ENCODE measurements at places on chromosomes 5 and 9.

DNA sequence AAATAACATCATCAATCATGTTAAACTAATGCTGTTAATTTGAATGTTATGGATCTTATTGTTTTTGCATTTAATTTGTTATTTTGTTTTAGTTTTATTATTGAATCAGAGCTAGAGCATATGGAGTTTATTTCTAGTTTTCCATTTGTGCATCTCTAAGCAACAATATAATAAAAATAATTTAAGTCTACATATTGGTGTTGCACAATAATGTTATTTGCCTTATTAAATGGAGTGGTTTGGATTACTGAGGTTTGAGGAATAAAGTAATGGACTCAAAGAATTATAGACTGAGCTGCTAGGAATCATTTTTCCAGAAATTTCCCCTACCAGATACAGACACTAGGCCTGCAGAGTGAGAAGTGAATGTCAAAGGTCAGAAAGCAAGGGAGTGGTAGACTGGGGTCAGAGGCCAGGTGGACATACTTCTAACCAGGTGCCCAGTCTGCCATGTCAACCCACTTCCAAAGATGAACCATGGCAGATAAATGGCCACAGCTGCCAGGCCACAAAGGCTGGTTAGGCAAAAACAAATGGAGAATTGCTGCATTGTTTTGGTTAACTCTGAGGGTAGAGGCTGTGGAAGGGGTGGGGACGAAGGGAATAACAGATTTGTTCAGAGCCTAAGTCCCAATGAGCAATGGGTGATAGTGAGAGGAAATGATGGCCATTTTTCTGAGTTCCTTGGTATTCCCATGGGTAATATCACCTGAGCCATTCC is 113.1 kb downstream of the FBXL7 start:
- no peak for DNase-seq

DNA sequence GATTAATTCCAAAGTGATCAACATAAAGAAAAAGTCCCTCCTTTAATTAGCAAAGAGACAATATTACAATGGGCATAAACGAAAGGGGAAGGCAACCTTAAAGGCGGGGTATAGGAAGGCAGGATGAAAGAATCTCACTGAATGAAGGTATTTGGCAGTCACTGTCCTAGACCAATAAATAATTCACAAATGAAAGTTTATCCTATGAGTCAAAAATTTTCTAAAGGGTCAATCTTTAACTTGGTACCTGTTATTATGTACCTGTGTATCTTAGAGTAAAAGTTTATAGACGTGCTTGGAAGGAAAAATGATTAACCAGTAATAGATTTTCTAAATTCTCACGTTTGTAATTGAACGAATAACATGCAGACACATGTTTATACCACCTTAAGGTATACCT is 945.8 kb upstream of the DMAC1 start:
- DNase-seq, result no peak

GRCh38 chr9:9560382-9561035 is 1052.3 kb downstream of the PTPRD start:
- no peak for DNase-seq

GRCh38 chr9:108783326-108783725 is 72.5 kb downstream of the ACTL7B start:
- DNase-seq, result no peak

DNA sequence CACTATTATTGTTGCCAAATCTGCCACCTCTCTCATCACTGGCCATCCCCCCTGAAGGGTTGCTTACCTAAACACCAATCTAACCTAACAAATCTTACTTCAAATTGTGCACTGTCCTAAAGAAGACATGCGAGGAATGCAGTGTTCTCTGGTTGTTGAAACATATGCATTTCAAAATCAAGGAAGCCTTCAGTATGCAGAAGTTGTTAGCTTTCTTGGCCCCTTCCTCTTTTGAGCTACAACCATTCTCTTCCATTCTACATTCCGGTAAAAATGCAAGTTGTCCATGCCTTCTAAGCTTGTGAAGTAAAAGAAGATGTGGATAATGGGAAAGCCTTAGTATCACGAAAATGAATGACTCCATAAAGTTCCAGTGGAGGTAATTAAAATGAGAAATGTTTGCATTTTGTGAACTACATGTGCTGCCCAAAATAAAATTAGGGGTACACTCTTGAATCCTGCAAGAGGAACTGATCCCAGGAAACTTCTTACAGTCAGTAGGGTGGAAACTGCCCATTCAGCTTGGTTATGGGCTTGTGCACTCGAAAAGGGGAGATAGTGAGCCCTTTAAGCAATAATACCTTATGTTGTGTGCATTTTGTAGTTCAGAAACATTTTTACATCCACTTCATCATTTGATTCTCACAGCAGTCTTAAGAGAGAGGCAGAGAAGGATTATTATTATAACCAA is 77.6 kb upstream of the ADRB2 start:
- DNase-seq, result no peak

- DNase-seq, result no peak
These were observed 56.9 kb downstream of the PAM start for GRCh38 chr5:102811972-102812371.

GRCh38 chr9:90803860-90804593 is 2.4 kb downstream of the SYK start:
- DNase-seq, result no peak

DNA sequence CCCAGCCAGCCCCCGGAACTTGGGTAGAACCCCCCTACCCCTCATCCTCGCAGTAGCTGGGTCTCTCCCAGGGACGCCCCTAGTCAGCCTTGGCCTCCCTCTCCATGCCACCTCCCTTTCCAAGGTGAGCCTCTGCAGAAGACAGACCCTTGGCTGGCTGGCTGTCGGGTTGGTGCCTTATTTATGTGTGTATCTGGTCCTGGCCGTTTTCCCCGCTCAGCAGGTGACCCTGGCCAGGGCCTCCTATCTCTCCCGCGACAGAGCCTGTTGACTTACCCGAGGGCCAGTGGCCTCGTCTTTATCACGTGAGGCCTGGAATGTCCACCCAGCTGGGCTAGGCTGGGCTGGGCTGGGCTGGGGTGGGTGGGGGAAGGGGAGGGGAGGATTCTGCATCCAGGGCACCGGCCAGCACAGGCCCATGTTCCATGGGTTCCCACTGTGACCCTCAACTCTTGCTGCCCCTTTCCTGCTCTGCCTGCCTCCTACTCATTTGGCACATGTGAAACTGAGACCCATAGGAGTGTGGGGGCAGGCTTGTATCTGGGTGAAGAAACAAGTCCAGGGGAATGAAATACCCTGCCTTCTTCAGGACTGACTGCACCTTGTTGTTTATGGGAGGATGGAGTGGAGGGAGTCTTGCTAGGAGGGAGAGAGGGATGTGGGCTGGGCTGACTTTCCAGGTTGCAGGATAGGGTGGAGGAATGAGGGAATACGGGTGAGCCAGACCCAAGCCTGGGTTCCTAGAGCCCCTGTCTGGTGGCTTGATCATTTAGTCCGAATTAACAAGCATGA is 3.1 kb downstream of the CXXC5 start:
- DNase-seq, result no peak

GRCh38 chr5:112049738-112050137 is 292.7 kb upstream of the NREP start:
- no peak for DNase-seq

DNA sequence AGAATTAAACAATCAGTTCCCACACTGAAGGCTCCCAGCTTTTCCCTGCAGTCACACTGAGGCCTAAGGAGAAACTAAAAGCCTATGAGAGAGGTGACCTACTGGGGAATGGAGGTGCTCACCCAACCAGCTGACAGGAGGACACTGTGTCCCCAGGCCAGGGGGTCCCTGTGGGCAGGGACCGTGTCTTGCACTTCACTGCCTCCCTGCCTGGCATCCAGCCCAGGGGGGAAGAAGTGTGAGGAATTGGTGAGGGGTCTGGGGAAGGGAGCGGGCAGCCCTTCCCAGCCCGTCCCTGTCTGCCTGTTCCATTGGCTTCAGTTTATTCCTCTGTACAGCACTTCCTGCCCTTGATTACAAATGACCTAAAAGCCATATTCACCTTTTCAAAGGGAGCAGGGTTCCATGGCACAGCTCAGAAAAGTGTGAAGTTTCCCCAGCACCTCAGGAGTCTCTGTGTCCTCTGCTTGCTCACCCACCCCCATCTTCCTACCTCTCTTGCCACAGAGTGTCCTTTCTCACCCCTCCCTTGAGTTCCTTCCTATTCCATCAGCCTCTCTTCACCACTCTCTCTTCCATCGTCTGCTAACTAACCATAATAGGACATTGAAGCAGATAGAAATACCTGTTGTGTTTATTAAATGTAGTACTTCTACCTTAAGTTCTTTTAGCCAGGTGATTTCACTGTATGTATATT is 12.9 kb downstream of the OTULINL start:
- DNase-seq, result no peak

GRCh38 chr9:89466451-89467277 is 31.2 kb downstream of the SEMA4D start:
- peak; percentile 42 for DNase-seq

GRCh38 chr9:137797206-137798120 is 80.1 kb upstream of the CACNA1B start:
- no peak for DNase-seq

- DNase-seq, result no peak
These were observed 34.3 kb downstream of the S1PR3 start for GRCh38 chr9:89025553-89025952.

DNA sequence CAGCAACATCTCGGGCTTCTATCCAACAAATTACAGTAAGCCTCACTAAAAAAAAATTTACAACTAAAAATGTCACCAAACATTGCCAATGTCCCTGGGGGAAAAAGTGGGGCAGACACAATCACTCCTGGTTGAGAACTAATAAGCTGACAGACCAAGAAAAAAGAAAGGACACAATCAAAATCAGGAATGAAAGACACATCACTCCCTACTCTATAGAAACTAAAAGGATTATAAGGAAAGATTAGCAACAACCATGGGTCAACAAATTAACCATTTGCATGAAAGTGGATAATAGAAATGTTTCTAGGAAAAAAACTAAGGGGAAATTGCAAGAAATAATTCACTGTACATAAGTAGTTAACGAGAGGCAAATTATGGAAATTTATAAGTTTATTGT is 53.4 kb downstream of the AGTPBP1 start:
- DNase-seq, result no peak

DNA sequence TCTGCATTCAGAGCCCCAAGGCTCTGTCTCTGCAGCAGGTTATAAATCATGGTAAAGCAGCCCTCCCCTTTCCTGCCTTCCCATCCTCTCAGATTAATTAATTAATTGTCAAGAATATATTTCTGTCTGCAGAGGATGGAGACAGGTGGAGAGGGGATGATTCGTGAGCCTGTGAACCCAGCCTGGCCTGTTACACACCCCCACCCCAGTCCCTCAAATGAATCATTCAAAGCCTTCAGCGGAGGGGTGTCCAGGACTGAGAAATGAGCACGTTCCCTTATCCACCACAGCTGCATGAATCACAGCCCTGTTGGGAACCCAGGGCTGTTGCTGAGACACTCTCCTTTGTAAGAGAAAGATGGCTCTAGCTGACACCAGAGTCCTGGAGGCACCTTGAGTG is 56.0 kb downstream of the NIPAL4 start:
- no peak for DNase-seq

GRCh38 chr9:93010704-93011103 is 47.8 kb upstream of the SUSD3 start:
- no peak for DNase-seq

- no peak for DNase-seq
These were observed 251.8 kb downstream of the NNT start for GRCh38 chr5:43854697-43855292.

DNA sequence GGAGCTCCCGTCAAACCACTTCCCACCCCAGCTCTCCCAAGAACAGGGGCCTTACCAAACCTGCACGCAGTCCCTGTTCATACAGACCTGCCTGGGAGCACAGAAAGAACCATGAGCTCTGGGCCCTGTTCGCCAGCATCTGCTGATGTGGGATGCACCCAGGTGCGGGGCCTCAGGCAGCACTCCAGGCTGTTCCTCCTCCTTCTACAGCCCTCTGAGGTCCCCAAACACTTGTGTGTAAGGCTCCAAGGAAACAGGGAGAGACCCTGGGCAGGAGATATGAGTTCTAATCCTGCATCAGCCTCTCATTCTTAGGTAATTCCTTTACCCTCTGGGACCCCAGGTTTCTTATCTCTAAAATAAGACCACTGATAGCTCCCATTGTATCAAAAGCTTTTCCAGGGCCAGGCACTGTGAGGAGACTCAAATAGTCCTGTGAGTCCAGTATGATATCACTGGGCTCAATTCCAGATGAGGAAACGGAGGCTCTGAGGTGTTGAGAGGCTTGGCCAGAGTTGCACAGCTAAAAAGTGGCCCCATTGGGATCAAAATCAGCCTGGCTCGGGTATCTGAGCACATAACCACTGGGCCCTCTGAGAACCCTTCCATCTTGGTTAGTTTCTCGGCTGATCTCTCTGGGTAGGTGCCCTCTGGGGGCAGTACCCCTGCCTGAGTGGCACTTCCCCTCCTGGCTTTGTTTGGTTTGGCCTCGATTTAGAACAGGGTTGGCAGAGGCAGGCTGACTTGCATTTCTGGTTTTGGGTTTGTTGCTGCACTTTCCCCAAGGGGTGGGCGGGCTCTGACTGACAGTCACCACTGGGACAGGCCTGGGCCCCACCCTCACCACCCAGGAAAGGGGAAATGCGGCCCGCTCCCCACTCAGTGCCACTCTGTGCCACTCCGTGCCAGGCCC is 116.8 kb downstream of the RGS3 start:
- DNase-seq, result peak; percentile 36

DNA sequence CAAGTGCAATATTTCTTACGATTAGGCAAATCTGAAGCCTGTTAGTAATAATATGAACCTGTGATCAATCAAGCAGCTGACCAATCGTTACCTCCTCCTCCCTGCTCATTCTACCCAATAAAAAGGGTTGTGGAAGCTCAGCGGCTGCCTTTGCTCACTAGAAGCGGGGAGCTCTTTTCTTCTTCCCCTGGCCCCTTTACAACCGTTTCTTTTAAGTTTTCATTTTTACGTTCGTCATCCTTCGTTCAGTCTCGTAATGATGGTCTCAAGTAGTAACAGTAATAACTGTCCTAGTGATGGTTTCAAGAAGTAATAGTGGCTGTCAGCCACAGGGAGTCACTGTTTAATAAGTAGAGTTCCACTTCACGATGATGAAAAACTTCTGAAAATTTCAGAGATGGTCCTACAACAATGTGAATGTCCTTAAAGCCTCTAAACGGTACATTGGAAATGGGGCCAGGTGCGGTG is 6.2 kb downstream of the UGT3A2 start:
- no peak for DNase-seq

- no peak for DNase-seq
These were observed 3.9 kb downstream of the MEGF9 start for GRCh38 chr9:120710110-120710981.

- no peak for DNase-seq
These were observed 111.7 kb upstream of the MSX2 start for GRCh38 chr5:174612686-174613085.

DNA sequence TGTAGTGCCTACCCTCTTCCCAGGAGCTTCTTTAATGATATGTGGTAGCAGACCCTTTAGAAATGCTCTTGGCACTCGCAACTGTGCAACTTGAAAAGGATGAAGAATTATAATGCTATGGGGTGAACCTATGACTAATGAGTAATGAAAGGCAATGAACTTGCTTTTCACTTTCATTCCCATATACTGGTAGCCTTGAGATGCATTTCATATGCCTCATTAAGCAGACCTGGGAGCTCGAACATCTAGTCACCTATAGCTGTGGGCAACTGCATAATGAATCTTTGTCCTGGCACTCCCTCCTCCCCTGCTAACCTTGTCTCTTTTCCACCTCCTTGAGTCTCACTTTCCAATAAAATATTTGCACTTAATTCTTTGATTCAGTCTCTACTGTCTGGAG is 605.9 kb upstream of the DAB2 start:
- DNase-seq, result no peak
